Stimulated activated CD8-positive, alpha-beta memory T cell treated with anti-CD3 and anti-CD28 coated beads, Interleukin-4, amount 100 ng/mL, for 24 hours (primary cell): ENCODE measurements at places on chromosomes 12 and 14.

DNA sequence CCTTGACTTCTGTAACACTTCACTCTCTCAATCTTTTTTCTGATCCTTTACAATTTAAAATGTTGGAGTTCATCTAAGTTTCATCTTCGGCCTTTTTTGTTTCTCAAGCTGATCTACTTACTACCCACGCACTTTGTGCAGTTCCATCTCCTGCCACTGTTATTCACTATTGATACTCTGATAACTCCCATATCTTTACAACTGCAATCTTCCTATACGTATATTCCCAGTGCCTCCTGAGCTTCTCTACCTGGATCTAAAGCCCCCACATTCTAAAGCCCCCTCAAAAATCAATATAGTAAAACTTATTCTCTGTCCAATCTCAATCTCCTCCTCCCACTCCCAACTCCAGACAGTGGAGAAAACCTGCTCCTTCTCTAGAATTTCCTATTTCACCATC, 5.9 kb downstream of the ATG2B start:
- no peak for DNase-seq

DNA sequence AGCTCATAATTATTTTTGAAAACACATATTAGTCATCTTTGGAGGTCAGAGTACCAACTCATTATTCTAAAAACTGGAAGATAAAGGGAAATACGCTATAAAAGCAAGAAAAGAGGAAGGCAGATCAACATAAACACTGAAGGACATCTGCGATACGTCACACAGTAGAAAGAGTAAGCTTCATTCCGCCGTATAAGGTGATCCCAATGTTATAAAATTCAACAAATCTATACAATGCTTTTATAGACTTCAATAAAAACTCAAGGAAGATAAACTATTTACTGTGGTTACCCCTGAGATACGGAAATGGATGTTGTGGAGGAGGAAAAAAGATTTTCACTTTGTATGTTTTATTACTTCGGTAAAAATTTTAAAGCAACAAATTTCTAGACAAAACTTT, 92.6 kb downstream of the ITPR2 start:
- no peak for DNase-seq

DNA sequence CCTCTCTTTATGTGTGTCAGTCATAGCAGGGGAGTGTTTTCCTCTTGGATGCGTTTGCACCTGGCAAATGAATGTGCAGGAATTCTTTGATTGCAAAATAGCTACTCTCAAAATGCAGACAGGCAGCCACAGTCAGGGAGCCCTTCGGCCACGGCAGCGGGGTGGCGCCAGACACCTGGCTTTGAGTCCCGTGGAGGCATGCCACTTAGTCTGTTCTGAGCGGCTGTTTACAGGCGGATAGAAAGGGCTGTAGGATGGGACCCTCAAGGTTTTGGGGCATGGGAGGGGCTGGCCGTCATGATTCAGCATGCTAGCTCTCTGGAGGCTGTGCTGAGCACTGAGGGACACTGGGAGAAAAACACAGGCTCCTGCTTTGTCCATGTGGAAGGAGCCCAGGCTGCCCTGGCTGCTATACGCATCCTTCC, 117.1 kb downstream of the SLC25A47 start:
- DNase-seq: no peak

DNA sequence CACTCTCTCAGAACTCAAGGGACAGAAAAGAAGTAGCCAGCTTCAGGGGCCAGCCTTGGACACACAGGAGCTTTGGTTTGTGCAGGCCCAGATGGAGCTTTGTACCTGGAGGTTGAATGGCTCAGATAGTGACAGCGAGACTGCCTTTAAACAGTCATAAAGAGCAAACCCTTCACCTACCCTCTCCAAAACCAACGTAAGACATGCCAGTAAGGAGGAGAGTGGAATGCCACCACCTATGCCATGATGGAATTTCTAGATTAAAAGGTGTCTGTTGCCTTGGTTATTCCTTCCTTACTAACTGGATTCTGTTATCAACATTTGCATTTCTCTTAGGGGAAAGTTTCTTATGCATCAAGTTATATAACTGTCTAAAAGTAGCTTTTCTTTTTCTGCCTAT, 98.1 kb downstream of the EML1 start:
- no peak for DNase-seq

- no peak for DNase-seq
These were observed 198.1 kb downstream of the ERC1 start for GRCh38 chr12:1189163-1189562.

DNA sequence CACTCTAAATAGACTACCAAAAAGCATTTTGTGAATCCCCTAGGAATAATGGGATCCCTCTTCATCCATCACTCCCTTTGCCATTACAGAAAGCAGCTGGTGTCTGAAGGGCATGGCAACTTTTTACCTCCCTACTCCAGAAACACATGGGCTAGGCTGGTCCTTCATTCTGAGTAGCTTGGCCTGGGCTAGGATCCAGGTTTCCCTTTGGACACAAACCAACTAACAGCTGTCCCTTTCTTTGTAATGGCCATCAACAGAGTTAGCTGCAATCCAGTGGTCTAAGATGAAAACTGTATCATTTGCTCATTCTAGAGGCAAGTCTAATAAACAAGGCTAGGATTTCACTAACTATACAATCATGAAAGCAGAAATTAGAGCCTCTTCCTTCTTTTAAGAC, 7.4 kb downstream of the GRIN2B start:
- DNase-seq: no peak

DNA sequence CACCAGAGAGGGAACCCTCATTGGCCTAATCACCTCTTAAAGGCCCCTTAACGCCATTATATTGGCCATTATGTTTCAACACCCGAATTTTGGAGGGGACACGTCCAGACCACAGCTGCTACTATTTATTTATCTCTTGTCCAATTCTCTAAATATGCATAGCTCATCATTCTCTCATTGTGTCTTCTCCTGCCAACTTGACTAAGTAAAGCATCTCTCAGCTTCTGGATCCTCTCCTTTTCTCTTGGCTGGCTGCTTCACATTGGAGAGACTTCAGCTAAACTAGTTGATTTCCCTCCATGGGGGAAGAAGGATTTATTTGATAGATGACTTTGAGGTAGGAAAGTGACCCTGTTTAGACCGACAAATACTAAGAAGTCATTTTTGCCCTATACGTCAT, 120.4 kb upstream of the KRR1 start:
- no peak for DNase-seq

DNA sequence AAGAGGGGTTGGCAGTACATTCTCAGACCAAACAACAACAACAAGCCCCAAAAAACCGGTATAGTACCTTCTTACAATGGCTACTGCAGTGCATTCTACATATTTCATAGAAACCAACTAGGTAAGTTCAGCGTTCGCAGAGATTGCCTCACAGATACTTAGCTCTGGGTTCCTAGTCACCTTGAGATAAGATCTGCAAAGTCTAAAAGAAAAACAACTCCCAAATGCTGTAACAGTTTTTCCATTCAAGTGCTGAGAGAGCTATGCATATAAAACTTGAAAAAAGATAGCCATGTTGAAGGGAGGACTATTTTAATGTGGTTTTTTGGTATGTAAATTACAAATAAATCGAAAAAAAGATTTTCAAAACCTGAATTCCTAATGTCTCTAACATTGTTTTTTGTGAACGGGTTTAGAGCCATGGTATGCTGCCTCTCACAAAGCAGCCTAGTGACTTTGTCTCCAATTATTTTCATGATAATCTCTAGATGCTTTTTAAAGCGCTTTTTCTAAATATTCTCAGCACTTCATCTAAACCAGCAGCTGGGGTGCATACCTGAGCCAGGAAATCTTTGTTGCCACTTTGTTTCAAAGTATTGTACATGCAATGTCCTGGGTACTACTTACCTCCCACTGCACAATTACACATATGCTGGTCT, 56.6 kb upstream of the CRACR2A start:
- no peak for DNase-seq

DNA sequence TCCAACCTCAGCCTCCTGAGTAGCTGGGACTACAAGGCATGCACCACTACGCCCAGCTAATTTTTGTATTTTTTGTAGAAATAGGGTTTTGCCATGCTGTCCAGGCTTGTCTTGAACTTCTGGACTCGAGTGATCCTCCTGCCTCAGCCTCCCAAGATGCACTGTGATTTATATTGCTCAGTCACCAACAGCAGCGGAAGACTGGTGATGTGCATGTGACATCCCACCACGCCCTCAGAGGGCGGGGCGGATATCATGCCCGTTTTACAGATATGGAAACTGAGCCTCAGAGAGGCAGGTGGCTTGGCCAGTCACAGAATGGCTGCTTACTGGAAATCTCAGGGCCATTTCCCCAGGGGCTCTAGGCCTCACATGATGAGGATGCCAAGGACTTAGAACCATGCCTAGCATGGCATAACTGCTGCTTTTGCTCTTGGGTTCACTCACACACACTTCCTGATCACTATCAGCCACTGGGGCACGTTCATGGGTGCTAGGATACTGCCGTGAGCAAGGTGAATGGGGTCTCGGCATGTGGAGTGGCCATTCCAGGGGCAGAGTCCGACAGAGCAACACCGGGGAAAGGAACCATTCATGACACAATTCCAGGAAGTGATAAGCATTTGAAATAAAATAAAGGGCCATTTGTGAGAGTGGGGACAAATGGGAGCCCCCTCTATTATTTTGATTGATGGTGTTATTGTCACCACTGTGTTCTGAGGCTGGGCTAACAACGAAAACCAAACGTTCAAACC, 31.9 kb downstream of the RBM19 start:
- DNase-seq: no peak

DNA sequence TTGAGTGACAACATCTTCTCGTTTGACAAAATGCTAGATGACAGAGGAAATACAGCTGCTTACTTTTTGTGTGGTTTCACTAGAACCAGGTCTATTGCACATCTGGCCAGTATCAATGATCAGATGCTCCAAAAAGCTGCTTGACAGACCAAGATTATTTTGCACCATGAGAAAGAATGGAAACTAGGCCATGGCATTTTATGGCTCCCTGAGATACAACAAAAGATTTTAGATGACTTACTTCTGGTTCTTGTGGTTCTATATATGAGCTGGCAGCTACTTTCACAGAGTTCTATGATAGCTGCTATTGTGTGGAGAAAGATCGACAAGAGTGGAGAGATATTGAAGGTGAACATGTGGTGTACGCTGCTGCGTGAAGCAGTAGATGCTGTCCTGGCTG, 25.9 kb upstream of the PPFIBP1 start:
- no peak for DNase-seq

DNA sequence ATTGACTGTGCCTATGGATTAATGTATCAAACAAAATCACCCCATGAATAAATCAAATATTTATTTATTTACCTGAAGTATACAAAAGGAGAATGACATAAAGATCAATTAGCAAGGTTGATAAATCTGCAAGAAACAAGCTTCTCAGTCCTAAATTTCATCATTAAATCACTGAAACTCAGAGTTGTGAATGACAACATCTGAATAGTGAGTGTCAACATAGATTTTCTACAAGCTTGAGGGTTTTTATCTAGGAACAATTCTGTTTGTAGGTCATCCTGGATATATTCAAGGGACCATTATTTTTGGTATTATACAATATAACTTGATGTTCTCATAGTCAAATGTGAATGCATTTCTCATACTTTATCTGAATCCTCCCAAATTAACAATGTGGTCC, 17.4 kb upstream of the KLRF1 start:
- no peak for DNase-seq

DNA sequence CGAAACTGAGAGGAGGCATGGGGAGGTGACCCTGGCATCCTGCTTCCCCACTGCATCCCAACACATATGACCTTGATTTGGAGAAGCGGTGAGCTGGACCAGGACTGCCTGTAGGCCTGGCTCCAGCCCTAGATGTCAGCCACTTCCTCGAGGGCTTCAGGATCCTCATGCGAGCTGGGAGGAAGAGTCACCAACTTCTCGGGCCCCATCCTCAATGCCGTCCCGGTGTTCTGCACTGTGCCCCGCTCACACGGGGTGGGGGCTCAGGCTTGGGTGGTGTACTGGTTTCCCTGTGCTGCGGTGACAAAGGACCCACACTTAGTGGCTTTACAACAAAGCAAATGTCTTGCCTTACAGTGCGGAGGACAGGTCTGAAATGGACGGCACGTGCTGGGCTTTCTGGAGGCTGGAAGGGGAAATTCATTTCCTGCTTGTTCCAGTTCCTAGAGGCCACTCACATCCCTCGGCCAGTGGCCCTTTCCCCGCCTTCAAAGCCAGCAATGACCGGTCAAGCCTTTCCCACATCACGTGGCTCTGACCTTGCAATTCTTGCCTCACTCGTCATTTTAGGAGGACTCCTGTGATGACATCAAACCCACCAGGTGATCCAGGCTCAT, 298.1 kb upstream of the RTL1 start:
- DNase-seq: no peak
